ENCODE measurements at places on chromosomes 3 and 15.

DNA sequence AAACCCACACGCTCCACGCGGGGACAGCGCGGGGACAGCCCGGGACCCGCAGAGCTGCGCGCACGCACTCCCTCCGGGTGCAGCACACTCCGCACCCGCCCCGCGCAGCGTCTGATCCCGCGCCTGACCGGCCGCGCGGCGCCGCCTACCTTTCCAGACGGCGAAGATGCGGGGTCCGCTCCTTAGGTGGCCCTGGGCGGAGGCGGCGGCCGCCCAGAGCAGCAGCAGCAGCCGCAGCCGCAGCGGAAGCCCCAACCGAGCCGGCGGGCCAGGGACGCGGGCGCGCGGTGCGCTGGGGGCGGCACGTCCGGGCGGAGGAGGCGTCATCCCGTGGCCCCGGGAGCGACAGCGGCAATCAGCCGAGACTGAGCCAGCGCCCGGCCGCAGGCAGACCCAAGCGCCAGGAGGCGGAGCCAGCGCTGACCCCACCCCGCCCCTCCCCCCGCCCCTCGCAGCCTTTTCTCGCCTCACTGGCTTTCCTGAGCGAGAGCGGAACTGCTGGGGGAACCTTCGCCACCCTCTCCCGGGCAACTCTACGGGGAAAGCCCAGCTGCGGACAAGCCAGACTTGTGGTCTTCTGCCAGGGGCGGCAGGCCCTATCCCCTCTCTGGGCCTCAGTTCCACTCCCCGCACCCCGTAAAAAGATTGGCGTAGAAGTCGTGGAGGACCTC lies at the start of gene SEMA7A:
Gene SEMA7A (minus strand): TSS at position 367 of the 671 bp plus-strand sequence. CDS start 40 bp downstream, at position 327.
- peak; percentile 75 for DNase-seq

GRCh38 chr3:80537680-80538079 lies 769.9 kb upstream of the ROBO1 start:
- no peak for DNase-seq

GRCh38 chr15:74845208-74845568 lies 2.2 kb upstream of the ULK3 start:
- no peak for DNase-seq

- no peak for DNase-seq
Observed at GRCh38 chr3:81788610-81789009, 27.2 kb upstream of the GBE1 start.

- no peak for DNase-seq
Observed at GRCh38 chr15:85913461-85913860, 118.7 kb upstream of the KLHL25 start.

- DNase-seq = no peak
Observed at GRCh38 chr3:189622629-189623028, 8.6 kb upstream of the TP63 start.

DNA sequence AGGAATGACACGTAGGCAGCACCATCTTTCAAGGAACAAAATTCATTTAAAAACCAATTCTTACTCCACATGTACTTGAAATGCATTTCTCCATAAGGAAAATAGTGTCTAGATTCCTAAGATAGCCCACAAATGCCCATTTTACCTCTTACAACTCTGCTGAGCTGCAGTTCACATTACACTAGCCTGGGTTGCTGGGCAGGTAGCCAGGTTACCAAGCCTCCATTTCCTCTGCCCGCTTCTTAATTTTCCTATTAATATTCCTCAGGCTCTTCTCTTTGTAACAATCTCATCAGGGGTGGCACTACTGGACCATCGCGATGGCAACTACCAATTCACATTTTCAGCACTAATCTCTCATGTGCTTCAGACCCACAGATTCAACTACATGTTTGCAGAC lies 10.8 kb downstream of the ATP13A3 start:
- DNase-seq = no peak

- no peak for DNase-seq
Observed at GRCh38 chr3:45440562-45440961, 52.2 kb downstream of the LARS2 start.

GRCh38 chr15:70853973-70854665 lies at the start of gene LARP6:
Gene LARP6, minus strand, starts transcription at chr15:70854157. Its CDS starts 69 bp downstream, at chr15:70854088.
- no peak for DNase-seq

DNA sequence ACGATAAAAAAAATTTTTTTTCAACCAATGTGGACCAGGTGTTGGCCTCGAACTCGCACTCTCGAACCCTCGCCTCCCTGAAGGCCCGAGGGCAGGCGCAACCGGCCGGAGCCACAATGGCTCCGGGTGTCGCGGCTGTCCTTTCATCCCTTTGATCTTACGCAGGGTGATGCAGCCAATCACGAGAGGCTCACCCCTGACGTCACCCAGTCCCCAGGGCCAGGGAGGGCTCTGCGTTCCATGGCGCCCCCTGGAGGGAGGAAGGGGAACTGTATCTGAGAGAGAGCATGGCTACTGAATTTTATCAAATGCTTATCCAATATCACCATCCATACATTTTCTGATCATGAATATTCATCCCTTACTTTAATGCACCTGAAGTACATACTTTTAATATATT lies 15.4 kb upstream of the GMNC start:
- DNase-seq = no peak

DNA sequence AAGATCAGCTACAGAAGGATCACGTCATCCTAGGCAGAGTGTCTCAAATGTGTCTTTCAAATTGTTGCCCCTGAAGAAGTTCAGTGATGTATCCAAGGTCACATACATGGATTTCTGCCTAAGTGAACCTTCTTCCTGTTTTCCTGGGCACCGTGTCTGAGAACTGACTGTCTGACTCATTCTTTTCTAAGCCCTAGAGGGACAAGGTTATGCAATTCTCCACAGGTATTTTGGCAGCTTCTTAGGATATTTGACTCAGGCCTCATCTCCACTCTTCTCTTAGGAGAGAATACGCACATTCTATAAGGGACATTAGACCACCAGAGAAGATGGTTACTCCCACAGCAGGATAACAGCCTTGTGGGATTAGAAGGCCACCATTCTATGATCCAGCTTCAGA lies 391.9 kb upstream of the THBS1 start:
- no peak for DNase-seq

DNA sequence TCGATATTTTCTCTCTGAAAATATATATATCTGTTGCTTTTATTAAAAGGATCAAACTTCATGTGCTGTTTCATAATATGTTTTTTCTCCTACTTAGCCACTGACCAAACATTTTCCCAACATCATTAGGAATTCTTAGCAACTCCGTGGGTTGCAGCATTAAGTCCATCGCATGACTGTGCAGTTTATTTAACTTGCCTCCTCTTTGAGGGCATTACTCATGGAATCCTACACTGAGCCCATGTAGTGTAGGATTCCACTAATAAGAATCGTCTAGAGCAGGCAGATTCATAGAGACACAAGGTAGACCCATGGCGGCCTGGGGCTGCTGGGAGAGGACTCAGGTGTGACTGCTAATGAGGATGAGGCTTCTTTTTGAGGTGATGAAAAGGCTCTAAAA lies 49.3 kb downstream of the CMTM6 start:
- no peak for DNase-seq

DNA sequence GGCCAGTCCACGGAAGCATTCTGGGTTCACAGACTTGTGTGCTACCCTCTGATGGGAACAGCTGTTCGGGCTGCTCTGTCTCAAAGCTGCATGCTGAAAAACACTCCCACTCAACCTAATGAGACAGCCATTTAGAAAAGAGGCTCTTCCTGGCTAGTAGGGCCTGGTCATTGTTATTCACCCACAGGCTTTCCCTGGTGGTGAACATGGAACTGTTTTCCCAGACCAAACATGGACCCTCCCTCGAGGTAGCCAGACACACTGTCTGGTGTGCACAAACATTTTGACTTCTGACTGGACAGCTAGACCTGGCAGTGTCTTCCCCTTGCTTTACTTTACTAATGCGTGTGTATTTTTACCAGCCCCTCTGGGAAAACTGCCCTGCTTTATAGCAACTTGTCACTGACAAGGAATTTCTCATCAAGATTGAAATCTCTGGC lies 39.0 kb downstream of the MECOM start:
- DNase-seq = no peak

GRCh38 chr3:18344306-18345014 lies 80.7 kb downstream of the SATB1 start:
- no peak for DNase-seq

DNA sequence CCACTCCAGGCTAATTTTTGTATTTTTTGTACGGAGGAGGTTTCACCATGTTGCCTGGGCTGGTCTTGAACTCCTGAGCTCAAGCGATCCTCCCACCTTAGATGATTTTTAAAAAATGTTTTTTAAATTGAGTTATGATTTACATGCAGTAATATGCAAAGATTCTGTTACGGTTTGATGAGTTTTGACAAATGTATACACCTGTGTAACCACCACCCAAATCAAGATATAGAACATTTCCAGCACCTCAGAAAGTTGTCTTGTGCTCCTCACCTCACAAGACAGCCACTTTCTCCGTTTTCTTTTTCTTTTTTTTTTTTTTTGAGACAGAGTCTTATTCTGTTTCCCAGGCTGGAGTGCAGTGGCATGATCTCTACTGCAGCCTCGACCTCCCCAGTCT lies 4.8 kb downstream of the SLC6A6 start:
- no peak for DNase-seq

DNA sequence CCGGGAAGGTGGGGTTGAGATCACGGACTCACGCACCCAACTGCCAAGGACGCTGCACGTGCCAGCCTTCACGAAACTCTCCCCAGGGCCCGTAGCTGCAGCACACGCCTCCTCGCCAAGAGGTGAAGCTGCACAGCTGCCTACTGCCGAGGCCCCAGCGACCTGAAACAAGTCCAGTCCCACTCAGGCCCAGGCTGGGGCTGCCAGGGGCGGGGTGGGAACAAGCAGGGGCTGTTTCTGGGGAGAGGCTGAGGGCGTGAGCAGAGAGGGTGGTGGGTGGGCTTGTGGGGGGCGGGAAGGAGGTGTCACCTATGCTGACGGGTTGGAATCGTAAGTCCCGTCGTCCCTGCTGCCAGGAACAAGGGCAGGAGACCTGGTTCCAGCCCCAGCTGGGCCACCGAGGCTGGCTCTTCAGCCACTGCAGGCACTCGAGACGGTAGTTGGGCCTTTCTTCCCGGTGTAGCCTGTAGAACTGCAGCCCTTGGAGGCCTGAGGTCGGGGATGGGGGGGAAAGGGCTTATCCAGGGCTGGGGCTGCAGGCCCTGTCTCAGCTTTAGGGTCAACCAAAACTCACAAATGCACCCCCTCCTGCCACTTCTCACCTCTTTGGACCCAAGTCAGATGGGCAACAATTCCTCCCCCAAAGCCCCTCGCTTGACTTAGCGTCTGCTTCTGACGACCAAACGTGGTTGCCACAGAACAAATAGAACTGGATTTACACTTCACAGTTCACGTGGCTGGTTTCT lies 44.4 kb downstream of the MUC20 start:
- no peak for DNase-seq

- DNase-seq = no peak
Observed at GRCh38 chr15:50883903-50884302, 24.6 kb upstream of the AP4E1 start.

GRCh38 chr15:55526559-55527036 lies 18.6 kb upstream of the DNAAF4 start:
- no peak for DNase-seq
